Lung microvascular endothelial cell (primary cell): ENCODE measurements at places on chromosomes 1 and 21. TPM values are rescaled to one million over a fixed set of nuclear protein-coding genes. Genes with fewer than 3 reads are reported as not detected.

C1orf94 gene
- total RNA-seq = not detected in 2 replicates

FBXO2 gene
- total RNA-seq = 2.2 and 3.5 TPM in 2 replicates

ILDR2 gene
- total RNA-seq = not detected in 2 replicates

- no peak for DNase-seq
Measured at GRCh38 chr1:8989821-8990220, 36.4 kb downstream of the SLC2A7 start.

DNA sequence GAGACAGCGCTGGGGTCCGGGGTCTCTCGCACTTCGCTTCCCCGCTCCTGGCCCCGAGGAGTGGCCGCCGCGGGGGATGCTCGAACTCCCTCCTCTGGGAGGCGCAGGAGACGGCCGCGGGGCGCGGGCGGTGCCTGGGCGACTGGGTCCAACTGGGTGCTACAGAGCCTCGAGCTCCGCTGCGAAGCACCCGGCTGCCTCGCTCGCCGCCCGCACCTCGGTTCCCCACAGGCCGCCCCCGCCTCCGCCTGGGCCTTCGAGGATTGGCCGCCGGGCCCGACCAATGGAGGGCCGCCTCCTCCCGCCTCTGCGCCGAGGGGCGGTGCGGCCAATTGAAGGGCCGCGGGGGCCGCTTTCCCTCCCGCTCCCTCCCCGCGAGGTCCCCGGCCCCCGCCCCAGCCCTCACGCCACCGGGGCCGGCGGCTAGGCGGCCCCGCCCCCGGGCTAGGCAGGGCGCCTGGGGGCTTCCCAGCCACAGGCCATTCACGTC is at the start of gene CNN3:
CNN3 (minus strand) TSS at position 196 of the 490 bp plus-strand sequence. CDS start 216 bp downstream, outside the sequence.
- DNase-seq = peak; percentile 97

DNA sequence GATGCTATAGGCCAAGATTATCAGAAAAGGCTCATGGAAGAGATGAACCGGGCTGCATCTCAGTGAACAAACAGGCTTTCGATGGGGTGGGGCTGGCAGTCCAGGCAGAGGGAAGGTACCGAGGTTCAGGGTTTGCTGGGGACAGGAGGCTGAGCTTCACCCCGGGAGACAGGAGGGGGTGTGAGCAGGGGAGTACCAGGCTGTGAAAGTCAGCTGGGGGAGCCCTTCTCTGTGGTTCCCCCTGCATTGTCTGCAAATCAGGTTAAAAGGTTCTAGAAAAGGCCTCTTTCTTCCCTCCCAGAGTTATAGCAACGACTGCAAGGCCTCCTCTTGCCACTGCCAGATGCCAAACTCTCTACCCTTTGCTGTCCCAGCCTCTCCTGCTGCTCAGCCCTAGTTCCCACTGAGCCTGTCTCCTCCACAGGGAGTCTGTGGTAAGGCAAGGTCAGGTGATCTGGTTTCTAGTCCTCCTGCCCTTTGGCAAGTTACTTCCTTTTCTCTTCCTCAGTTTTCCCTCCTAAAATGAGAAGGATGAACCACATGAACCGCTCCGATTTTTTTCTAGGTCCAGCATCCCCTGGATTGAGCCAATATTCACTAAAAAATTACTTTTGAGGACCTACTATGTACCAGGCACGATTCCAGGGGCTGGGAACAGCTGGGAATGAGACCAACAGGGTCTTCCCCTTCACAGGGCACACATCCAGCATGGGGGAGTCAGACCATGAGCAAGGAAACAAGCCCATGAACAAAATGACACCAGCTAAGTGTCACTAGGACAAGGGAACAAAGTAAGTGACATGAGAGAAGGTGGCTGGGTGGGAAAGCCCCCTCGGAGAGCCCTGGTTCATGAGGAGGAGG is 7.2 kb downstream of the LAD1 start:
- DNase-seq = no peak

GRCh38 chr1:198771563-198772153 is 132.8 kb downstream of the PTPRC start:
- peak; percentile 87 for DNase-seq

DNA sequence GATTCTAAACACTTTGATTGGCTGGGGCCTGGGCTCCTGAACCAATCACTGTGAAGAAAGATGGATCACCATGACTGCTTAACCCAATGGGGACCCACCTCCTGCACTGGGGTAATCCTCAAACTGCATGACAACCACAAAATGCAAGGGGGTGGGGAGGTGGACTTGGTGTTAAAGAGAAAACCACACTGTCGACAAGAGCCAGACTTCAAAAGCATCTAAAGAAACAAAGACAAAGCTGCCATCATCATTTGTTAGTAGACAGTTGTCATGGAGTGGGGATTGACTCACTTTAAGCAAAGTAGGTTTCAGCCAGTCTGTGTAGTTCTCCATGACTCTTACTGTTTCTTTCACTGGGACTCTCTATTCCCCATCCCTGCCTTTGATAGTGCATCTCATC is 433.8 kb downstream of the PLPP3 start:
- DNase-seq = no peak
